NCI-H2227 treated with DMSO at 0.1 percent for 48 hours (cell line): ENCODE measurements at places on chromosomes 1 and 21.

DNA sequence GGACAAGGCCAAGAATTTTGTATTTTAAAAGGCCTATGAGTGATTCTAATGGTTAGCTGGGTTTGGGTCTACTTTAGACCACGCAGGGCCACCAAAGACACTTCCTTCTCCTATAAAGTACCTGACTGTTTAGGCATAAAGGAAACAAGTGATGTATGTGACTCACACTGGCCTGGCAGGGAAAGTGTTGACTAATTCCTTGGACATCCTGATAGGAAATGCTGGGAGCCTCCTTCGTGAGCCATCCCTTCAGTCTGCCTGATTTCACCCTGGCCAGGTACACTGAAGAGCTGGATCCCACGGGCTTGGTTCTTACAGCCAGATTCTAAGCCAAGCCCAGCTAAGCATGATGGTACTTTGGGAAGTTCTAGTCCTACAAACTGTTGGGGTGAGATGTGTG is 100.5 kb upstream of the HMGB4 start:
- DNase-seq, result no peak

- no peak for DNase-seq
These were observed 1109.3 kb upstream of the B3GALT2 start for GRCh38 chr1:194295685-194296084.

GRCh38 chr1:248627971-248628844 is 6.7 kb downstream of the OR2T11 start:
- no peak for DNase-seq

DNA sequence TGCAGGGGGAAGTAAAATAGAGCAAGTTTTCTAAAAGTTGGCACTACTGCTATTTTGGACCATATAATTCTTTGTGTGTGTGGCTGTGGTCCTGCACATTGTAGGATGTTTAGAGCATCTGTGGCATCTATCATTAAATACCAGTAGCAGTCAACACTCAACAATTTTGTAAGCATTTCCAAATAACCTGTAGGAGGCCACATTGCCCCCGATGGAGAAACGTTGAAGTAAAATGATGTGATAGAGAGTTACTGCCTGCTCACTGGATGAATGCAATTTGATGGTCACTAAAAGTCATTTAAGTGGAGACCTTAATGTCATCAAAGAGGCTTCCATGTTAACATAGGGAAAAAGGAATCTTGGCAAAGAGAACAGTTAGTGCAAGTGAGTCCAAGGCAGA is 560.8 kb downstream of the NEGR1 start:
- DNase-seq, result no peak

DNA sequence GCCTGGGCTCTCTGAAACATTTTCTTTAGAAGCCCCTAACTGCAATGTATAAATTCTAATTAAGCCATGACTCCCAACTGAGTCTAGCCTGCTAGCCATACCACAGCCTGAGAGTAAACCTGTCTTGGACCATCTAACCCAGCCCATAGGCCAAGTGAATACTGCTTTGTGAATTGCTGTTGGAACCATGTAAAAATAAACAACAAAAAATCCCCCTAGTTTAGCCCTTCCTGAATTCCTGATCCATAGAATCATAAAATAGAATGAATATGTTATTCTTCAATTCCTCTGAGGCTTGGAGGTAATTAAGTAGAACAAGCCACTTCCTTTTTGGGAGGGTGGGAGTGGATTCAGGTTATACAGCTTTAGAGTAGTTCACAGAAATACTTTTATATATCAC is 1496.4 kb downstream of the MRPL39 start:
- no peak for DNase-seq

DNA sequence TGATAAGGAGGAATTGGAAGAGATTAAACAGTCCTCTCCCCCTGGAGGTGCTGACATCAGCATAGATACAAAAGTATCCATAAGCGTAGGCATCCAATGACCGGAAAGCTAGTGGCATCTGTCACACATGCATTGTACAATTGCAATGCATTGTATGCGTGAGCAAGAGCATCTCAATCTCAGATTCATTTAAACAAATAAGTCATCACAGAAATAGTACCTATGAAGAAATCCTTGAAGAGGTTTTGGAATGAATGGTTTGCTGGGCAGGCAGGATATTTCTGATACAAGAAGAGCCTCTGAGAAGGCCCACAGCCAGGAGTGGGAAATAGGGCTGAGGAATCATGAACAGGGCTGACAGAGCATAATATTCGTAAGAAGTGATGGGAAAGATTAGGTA is 88.9 kb upstream of the ABCD3 start:
- DNase-seq, result no peak

GRCh38 chr1:32758177-32758794 is 55.7 kb upstream of the SYNC start:
- DNase-seq, result no peak

DNA sequence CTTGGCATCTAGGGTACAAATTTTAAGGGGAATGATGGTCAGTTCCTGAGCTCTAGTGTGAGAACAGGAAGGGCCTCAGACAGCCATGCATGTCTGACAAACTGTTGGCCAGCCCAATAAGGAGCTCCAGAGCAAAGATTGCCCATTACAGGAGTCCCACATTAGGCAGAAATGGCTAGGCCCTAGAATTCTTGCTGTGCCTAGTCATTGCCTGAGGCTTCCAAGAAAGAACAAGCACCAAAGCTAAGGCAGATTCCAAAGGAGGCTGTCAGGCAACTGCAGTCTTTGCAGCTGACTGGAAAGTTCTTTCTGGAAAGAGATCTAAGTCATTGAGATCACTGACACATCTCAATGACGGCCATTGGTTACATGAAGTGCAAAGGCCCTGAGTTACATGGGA is 3.9 kb upstream of the STIL start:
- no peak for DNase-seq

DNA sequence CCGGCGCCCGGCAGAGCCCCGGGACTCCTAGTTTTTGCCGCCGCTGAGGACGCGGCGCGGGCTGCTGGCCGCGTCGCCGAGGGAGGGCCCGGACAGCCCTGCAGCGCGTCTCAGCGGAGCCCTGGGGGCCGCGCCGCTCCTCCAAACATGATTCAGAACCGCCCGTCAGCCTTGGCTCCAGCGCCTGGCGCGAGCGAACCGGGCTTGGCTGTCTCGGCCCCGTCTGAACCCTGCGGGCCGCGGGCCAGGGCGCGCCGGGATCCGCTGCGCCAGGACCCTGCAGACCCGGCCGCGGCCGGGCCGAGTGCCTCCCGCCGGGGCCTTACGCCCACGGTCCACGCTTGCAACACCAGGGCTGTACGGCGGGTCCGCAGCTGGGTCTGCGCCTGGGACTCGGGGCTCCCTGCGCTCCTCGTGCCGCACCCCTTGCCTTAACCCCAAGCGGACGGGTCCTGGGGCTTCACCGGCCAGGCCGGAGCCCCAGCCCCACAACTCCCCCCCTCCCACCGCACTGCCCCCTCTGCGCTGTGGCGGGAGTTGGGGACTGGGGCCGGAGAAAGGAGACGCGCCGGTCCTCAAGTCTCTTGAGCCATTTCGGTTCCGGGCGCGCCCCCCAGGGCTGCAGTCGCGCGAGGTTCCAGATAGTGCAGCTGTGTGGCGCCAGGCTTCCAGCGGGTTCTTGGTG is 48.4 kb upstream of the CD34 start:
- no peak for DNase-seq

- peak; percentile 74 for DNase-seq
These were observed 68.8 kb upstream of the SSX2IP start for GRCh38 chr1:84758968-84759491.

- DNase-seq, result no peak
These were observed 641.2 kb downstream of the PTPRC start for GRCh38 chr1:199279872-199280645.

DNA sequence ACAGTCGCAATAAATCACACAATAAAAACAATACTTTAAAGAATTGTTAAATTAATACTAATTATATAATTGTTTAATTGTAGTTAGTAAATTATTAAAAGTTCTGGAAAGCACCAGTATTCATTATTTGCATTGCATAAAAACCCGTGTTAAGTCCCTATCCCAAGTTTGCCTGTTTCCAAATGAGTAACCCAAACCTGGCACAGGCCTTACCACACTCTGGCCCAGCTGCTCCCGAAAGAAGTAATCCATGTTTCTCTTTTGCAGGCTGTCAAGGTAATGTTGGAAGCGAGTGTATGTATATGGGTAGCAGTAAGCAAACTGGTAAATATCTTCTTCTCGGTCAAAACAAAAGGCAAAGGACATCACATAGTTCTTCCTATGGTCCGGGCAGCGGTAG is 268.7 kb upstream of the BEND5 start:
- no peak for DNase-seq

GRCh38 chr1:38451541-38451993 is 405.0 kb upstream of the POU3F1 start:
- DNase-seq, result no peak

GRCh38 chr1:157399343-157399983 is 152.9 kb downstream of the FCRL5 start:
- DNase-seq, result no peak

DNA sequence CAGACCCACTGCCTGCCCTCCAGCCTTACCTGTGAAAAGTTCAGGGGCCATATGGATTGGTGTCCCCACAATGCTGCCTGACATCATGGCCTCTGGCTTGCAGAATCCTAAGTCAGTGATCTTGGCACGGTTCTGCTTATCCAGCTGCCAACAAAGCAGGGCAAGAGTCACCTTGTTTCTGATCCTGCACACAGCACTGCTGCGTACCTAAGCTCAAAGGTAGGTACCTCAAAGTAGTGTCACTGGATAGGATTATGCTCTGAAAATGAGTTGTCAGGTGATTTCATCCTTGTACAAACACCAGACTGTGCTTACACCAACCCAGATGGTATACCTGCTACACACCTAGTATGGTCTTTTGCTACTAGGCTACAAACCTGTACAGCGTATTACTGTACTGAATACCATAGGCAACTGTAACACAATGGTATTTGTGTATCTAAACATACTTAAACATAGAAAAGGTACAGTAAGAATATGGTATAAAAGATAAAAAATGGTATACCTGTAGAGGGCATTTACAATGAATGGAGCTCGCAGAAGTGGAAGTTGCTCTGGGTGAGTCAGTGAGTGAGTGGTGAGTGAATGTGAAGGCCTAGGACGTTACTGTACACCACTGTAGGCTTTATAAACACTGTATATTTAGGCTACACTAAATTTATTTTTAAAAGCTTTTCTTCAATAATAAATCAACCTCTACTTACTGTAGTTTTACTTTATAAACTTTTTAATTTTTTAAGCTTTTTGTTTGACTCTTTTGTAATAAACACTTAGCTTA is 29.1 kb upstream of the RBBP5 start:
- DNase-seq, result no peak

GRCh38 chr1:234961456-234962339 is 166.9 kb downstream of the TOMM20 start:
- DNase-seq, result no peak

- no peak for DNase-seq
These were observed 340.0 kb upstream of the DUSP10 start for GRCh38 chr1:222081859-222082258.

- no peak for DNase-seq
These were observed 80.4 kb upstream of the C1orf87 start for GRCh38 chr1:60153961-60154360.

GRCh38 chr1:158310623-158311022 is 20.7 kb downstream of the CD1B start:
- no peak for DNase-seq

- DNase-seq, result no peak
These were observed 94.1 kb downstream of the PCBP3 start for GRCh38 chr21:45737485-45738166.

DNA sequence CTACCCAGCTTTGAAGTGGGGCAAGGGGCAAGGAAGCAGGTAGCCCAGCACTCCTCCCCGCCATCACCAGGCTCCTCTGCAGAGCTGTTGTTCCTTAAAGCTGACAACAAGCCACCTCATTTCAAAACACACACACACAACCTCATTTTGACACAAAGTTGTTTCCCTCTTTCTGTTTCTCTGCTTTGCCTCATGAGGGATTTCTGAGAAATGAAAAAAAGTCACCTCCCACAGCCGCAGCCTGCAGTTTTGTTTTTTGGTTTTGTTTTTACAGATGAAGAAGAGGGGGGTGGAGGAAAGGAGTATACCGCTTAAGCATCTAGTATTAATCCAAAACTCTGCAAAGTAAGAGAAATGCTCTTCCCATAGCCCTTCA is 12.1 kb downstream of the MCL1 start:
- DNase-seq, result no peak

DNA sequence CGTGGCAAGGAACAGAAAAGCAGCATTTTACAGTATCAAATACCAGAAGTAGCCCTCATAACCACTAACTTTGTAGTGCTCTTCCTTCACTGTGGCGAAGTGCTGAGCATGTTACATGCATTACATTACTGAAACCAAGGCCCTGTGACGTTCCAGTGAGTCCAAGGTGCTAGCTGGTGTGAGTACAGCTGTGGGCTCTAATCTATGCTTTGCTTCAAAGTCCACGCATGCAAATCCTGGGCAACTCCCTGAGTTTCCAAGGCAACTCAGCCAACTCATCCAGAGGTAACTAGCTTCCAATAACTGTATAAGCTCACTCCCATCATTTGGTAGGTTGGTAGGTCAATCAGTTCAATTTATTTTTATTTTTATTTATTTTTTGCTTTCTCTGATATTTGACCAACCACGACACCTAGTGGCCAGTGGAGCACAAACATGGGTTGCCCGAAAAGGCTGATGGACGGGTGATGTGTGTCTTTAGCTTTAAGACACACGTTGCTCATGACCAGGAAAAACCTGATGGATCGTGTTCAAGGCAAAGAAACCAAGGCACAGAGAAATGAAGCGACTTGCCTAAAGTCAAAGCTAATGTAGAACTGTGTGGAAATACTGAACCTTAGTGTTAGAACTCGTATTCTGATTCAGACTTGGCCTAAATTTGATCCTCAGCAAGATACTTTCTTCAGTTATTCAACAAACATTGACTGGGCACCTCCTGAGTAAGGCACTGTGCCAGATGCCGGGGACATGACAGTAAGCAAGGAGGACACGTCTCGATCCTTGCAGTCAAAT is 73.0 kb downstream of the GNG12 start:
- DNase-seq, result peak; percentile 55

DNA sequence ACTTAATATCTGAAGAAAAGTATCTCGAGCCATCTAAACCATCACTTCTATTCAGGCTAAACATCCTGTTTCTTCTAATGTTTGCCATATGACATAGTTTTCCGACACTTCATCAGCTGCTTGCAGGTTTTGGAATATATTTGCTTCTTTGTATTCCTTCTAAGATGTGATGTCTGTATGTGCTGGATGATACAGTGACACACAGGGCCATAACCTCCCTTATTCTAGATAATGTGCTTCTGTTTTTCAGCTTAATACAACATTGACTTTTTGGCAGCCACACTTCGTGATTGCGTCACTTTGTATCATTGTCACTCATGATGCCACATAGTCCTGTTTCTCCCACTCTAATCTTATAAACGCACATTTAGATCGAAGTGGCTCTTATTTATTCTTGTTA is 156.3 kb downstream of the CRB1 start:
- DNase-seq, result no peak

DNA sequence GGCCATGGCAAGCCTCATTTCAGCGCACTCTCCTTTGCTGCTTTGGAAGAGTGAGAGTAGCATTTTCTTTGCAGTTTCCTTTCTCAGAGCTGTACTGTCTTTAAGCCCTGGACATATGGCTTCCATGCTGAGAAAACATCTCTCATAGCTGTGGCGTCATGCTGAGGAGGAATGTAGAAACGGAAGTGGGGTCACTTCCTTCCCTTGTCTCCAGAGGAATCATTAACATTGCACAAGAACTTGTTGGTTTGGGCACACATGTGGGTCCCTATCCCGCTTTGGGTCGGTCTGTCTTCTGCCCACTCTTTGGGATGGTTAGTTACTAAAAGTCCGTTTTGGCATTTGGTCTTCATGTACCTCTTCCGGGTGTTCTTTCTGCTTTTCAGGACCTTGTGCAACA is 5.6 kb downstream of the MFN2 start:
- no peak for DNase-seq

- DNase-seq, result no peak
These were observed 33.9 kb downstream of the TMEM63A start for GRCh38 chr1:225848030-225848955.

- no peak for DNase-seq
These were observed 716.4 kb downstream of the AMY1C start for GRCh38 chr1:104466068-104466467.
